GM12878 (cell line): ENCODE measurements at places on chromosomes 11 and 22.

DNA sequence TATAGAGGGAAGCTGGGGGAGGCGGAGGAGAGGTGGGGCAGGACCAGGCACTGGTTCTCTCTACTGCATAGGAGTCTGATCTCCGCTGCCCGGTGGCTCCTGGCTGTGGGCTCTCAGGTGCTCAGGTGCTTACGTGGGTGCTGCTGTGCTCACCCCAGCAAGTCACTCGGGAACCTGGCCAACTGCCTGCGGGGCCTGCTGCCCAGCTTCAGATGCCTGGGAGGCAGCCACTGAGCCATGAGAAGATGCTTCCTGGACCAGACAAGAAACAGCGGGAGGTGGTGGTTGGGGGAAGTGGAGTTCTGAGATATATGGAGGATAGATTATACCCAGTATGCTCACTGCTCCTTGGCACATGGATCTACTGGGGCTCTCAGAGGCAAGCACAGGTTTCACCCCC lies 1303.4 kb downstream of the TBC1D22A start:
- DNase-seq, result no peak

- DNase-seq, result no peak
Observed at GRCh38 chr11:74446532-74446938, 20.8 kb downstream of the KCNE3 start.

GRCh38 chr11:33158596-33159275 lies 2.5 kb downstream of the CSTF3 start:
- no peak for DNase-seq

- DNase-seq, result no peak
Observed at GRCh38 chr22:36768141-36768540, 7.8 kb downstream of the IFT27 start.

- DNase-seq, result no peak
Observed at GRCh38 chr11:44358713-44359112, 48.8 kb upstream of the ALX4 start.

DNA sequence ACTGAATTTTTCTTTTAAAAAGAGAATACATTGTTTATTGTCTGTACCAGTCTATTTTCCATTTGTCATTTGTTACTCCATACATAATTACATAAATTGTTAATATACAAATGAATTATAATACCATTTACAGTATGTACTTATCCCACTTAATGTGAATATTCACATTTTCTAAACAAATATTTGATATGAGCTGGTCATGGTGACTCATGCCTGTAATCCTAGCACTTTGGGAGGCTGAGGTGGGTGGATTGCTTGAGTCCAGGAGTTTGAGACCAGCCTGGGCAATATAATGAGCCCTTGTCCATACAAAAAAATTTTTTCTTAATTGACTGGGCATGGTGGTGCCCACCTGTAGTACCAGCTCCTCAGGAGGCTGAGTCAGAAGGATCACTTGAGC lies 6.8 kb downstream of the SC5D start:
- no peak for DNase-seq
